ENCODE measurements at places on chromosomes 13 and 19.

DNA sequence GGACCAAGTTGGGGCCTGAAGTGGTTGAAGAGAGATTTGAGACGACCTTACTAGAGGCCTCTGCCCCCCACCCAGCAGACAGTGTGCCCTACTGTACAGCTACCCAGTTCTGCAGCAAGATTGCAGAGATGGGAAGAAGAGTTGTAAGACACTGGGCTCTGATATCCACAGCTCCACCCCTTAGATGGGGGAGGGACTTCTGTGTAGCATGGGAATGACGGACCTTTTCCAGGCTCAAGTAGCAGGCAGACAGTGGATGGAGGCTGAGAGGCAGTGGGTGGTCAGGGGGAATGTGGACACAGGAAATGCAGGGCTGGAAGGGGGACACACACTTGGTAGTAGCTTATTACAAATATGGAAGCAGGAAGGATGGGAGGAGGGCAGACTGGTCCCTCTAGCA is 13.0 kb downstream of the LRFN3 start:
- no peak for DNase-seq

DNA sequence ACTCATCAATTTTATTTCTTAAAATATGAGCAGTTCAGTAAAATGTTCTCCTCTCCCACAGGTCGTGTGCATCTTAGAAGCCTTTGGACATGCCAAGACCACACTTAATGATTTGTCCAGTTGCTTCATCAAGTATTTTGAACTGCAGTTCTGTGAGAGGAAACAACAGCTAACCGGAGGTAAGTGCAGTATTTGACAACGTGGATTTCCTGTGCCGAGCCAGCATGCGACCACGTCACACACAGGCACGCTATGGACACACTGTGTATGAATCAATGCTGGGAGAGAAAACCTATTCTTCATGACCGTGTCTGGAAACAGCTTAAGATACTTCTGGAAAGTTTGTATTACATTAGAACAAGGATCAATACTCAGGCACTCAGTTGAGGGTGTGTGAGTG is 268.5 kb downstream of the MYO16 start:
- DNase-seq: no peak

- DNase-seq: no peak
Measured at GRCh38 chr19:5445561-5446055, 9.6 kb upstream of the ZNRF4 start.

GRCh38 chr19:29690842-29691241 is 24.2 kb downstream of the C19orf12 start:
- no peak for DNase-seq

- DNase-seq: peak; percentile 46
Measured at GRCh38 chr19:21463449-21464105, 41.8 kb upstream of the ZNF429 start.

- no peak for DNase-seq
Measured at GRCh38 chr19:29060813-29061364, 152.1 kb downstream of the UQCRFS1 start.

DNA sequence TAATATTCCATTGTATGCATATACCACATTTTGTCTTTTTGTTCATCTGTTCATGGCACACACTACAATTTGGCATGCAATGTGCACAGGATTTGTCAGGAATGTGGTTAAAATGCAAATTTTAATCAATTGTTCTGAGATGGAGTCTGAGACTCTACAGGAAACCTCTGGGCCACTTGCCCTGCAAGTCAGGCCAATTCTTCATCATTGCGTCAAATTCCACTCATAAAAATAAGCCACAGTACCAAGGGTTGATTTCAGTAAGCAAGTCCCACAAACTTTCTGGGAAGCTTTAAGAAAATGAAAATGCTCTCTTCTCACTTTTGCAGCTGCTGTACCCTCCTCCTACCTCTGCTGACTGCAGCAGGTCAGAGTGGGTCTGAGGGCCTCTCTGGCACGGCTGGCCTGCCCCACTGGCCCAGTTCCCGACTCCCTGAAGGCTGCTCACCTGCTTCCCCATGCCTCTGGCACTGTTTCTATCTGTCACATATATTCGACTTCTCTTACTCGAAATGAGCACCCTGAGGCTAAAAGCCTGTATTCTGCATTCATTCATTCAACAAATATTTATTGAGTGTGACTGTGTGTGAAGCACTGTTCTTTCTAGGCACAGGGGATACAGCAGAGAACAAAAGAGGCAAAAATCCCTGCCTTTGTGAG is 83.8 kb upstream of the WASF3 start:
- no peak for DNase-seq

DNA sequence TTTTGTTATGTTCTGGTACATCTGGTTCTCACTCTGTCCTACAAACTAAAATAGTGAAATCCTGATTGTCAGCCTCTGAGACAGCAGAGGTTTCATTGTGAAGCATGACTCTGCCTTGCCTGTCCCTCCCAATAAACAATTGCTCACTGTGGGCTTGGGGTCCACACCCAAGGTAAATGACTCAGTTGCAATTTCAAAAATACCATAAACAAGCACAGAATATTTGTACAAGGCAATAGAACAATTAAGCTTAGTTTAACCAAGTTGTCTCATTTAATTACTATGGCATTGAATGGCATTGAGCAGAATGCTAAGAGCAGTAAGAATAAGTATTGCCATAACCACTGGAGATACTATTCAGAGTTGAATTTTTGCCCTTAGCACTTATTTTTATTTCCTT is 353.6 kb downstream of the SPRY2 start:
- no peak for DNase-seq

DNA sequence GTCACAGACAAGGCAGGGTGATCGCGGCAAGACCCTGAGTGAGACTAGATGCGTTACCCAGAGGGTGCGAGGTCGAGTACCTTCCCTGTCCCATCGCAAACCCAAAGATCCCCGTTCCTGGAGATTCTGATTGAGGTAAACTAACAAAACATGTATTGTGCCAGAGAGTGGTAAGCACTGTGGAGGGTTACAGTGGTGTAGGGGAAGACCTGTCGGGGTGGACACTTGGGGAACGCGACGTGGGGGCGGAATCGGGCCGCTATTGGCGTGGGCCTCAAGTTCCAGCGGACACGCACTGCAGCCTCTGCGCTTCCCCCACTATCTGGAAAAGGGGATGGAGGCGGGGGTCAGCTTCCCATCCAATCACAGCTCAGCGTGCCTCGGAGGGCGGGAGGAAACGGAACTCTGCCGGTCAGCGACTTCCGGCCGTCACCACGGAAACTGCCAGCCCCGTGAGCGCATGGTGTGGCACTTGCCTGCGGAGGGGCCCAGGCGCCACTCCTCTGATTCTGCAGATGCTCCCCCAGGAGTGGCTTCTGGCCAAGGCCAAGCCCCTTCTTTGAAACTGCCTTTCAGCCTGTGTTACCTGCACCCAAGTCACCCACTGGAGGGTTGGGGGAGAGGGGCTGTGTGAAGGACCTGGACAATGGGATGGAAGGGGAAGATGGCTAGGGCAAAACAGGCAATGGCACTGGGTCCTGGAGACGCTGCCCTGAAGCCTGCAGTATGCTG is 1.0 kb upstream of the UBE2M start:
- DNase-seq: peak; percentile 94

GRCh38 chr19:50266896-50267295 is 62.3 kb downstream of the KCNC3 start:
- DNase-seq: no peak

GRCh38 chr19:30781519-30781918 is 409.3 kb downstream of the ZNF536 start:
- no peak for DNase-seq

GRCh38 chr19:48218997-48219396 is 36.7 kb downstream of the CARD8 start:
- DNase-seq: no peak

GRCh38 chr19:16035601-16036297 is 40.5 kb upstream of the TPM4 start:
- DNase-seq: no peak

- no peak for DNase-seq
Measured at GRCh38 chr13:40315416-40316064, 350.9 kb downstream of the FOXO1 start.

Measured in muscle of arm (tissue), 14 donors.